SHP77 treated with DMSO at 0.1 percent for 48 hours (cell line): ENCODE measurements at places on chromosomes 5 and 9.

GRCh38 chr9:134643222-134643671 lies 1.6 kb downstream of the COL5A1 start:
- DNase-seq: no peak

GRCh38 chr5:164119806-164120447 lies 614.5 kb downstream of the MAT2B start:
- DNase-seq: peak; percentile 31

DNA sequence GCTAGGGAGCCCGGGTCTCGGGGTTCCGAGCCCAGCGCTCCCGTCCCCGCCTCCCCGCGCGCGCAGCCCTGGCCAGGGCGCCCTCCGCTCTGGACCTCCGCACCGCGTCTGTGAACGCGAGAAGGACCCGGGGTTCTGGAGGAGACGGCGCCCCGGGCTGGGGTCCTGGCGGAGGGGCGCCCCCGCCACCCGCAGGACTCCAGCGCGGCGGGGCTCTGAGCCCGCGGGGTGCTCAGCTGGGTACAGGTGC lies 431 bp downstream of the TMOD1 start:
- DNase-seq: no peak

GRCh38 chr5:107483231-107484024 lies 187.3 kb downstream of the EFNA5 start:
- DNase-seq: no peak

DNA sequence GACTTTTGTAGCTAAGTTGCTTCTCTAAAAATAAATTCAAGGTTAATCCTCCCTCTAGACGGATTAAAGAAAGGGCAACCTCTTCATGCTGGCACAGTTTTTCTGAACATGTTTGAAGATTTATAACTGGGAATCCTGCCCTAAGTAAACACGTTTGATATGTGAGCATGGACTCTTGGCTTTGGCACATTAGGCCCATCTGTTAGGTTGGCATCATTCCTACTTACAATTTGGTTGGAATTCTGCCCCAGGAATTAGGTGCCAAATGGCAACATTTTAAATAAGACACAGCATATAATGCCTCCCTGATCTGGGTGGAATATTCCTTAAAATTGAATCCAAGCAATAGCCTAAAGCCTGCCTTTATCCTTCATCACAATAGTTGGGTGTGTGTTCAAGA lies 372.3 kb upstream of the CDH18 start:
- peak; percentile 64 for DNase-seq

- no peak for DNase-seq
These were observed 44.1 kb upstream of the FOXE1 start for GRCh38 chr9:97808972-97809371.

DNA sequence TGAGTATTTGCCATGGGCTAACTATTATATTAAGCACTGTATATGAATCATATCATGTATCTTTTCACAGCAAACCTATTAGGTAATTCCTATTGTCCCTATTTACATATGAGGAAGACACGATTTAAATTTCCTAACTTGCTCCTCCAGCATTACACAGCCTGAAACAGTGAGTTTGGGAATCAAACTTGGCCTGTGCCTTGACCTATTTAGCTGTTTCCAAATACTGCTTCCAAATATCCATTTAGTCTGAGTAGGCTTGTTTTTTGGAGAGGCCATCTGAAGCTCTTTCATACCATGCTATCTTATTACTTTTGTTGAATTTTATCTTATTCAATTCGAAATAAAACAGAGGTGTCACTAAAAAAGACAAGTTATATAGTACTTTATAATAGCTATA lies 447.3 kb upstream of the MPDZ start:
- DNase-seq: no peak

DNA sequence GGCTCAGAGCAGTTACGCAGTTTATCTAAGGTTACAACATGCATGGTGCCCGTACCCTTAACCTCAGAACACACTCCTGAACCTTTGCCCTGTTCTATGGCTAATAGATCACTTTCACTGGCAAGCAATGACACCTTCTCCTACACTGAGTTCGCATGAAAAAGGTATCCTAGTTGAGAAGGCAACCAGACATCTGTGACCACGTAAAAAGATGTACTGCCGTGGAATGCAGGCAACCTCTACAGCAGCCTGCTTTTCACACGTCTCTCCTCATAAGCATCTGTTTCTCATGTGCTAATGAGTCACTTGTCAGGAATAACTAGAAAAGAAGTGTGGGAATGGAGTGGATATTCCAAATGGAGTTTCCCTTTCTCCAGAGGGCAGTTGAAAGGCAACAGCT lies 71.4 kb downstream of the FBXO38 start:
- no peak for DNase-seq

DNA sequence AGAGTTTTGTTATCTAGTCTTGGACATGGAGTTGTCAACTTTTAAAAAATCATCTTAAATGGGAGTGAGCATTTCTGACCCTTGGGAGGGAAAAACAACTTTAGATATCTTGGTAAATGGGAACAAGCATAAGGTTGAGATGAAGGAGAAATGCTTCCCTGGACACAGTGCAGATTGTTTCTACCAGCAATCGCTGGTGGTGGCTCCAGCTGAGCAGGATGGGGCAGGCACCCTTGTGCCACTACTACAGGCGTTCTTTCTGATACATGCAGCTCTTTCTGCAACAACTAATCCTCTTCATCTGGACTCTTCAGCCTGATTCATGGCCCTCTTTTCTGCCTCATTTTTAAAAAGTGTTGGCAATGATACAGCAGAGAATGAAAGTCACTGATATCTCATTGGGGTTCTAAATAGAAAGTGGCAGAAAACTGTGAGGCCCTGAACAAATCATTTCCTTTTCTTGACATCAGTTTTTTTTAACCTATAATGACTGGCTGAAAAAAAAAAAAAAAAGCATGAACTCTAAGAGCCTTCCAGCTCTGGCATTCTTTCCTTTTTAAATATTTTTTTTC lies 409.4 kb upstream of the PTGER4 start:
- DNase-seq: no peak

- peak; percentile 37 for DNase-seq
These were observed 83.9 kb upstream of the GRAMD2B start for GRCh38 chr5:126339215-126339805.

GRCh38 chr5:142432369-142432863 lies 107.6 kb upstream of the SPRY4 start:
- no peak for DNase-seq

- no peak for DNase-seq
These were observed 1220.9 kb upstream of the CDH6 start for GRCh38 chr5:29972597-29972996.

DNA sequence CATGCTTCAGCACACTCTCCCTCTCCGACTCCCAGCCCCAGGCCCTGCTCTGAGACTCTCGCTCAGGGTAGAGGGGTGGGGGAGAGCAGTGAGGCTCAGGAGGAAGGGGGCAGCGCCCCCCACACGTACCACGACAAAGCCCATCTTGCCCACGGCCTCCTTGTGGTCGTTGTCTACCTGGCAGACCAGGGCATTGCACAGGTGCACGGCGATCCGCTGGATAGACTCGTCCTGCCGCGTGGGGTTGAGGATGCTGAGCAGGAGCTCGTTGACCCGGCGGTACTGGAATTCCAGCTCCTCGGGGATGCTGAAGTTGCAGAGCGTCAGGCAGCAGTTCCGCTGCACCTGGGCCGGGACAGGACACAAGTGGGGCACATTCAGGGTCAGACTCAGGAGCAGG lies 18.5 kb upstream of the ZDHHC12 start:
- DNase-seq: no peak

DNA sequence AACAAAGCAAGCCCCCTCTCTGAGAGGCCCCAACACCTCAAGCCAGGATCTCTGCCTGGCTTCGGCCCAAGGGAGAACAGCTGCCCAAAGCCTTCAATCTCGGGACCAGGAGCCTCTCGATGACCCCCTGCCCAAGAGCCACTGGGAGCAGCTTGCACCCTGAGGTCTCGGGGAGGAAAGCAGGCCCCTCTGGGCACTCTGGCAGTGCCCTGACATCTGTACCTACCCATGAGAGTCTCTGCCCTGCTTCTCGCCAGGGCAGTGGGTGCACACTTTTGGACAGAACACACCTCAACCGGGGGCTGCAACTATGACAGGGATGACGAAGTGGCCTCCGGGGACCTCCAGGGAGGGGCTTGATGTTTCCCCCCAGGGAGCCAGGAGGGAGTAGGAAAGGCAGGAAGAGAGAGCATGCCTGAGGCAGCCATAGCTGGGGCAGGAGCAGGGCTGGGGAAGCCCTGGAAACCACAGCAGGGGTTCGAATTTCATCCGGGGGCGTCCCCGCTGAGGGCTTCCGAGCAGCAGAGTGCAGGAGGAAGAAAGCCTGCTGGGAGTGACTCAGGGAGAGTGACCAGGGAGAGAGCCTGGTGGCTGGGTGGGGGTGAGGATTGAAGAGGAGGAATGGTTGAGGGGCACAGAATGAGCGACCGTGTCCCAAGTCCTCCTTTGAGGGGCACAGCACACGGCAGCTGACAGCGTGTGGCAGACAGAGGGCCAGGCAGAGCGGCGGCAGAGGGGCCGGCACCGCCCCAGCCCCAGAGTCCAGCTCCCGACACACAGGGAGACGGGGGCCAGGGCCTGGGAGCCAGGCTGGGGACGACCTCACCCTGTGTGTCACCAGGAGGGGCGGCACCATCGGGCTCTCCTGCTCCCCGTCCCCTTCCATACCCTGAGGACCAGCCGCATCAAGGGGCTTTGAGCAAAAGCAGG lies 1.8 kb downstream of the LPCAT1 start:
- DNase-seq: no peak

DNA sequence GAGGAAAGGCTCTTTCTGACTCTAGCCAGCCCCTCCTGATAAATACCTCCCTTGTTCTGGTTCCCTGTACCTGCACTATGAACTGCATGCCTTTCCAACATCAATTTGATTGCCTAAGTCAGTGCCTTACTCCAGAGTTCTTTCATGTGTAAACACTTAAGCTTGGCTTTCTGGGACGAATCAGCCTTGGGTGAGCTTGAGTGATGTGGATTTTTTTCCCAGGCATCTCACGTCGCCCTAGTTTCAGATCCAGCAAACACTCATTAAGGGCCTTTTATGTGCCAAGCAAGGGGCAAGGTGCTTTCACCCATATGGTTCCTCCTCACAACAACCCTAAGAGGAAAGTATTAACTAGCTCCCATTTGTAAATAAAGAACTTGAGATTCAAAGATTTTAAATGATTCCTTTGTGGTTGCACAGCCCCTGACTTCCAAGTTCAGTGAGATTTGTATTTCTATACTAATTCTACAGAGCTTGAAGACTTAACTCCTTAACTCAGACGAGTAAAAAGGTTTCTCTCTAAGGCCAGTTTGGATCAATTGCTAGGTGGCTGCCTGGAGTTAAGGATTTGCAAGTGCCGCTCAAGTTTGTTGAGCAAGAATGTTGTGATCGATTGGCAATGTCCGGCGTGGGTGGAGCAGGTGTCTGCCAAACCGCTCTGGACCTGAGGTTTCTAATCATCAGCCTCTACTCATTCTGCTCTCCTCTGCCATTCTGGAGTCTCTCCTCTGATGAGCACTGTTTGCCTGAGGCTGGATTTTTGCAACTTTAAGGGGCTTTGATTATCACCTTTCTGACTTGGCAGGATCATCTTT lies 20.2 kb upstream of the TJP2 start:
- DNase-seq: no peak

GRCh38 chr5:38417658-38418017 lies 138.8 kb downstream of the LIFR start:
- no peak for DNase-seq

- no peak for DNase-seq
These were observed 18.0 kb downstream of the DAPK1 start for GRCh38 chr9:87515588-87516221.

DNA sequence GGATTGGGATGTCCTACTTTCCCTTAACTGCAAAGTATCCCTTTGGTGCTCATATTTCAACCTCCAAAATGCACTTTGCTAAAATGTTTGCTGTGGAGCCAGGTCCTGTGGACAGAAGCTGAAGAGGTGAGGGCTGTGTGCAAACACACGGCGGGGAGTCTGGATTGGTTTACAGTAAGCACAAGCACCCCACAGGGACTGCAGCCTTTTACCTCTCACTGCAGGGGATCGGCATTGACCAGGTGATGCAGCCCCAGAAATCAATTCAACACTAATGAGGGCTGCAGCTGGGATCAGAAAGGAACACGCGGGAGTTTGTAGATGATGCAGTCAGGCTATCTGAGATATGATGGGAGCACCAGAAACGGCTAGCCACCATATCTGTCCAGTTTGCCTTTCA lies 450.9 kb downstream of the CCDC171 start:
- no peak for DNase-seq

DNA sequence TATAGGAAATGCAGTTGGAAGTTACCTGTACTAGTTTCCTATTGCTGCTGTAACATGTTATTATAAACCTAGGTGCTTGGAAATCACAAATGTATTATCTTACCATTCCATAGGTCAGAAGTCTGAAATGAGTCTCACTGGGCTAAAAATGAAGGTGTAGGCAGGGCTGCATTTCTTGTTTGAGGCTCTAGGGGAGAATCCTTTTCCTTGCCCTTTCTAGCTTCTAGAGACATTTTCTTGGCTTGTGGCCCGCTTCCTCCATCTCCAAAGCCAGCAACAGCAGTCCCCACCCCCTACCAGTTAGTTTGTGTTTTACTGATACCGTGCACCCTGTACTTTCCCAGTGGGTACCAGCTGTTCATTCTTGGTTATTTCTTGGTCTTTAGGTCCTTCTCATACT lies 153.3 kb downstream of the SLF1 start:
- no peak for DNase-seq

GRCh38 chr5:56480705-56481427 lies 247.7 kb upstream of the ANKRD55 start:
- no peak for DNase-seq

DNA sequence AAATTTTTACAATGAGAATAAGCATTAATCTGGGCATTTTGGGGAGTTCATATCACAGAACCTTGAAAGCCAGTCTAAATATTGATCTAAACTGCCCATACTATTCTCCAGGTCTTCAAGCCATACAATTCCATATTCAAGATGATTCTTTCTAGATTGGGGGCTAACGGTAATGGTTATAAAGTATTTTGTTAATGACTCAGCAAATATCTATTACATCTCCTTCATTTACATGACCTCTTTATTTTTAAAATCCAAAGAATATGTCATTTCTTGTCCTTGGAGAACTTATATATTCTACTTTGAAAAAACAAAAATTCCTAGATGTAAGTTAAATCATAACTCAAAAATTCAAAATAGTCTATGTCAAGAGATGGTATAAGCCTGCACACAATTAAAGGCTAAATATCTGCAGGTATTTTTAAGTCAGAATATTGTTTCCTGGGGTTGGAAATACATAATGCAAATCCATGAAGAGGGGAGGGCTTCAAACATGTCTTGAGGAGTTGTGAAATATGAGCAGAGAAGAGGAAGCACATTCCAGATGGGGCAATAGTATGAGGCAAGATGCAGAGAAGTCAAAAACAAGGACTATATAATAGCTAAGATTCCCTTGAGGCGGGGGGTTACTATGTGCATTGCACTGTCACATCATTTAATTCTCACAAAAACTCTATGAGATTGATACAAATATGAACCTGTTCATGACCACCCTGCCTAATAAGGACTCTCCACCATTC lies 526.4 kb downstream of the NR2F1-AS1 start:
- DNase-seq: no peak
